ENCODE measurements at places on chromosomes 11 and 22.
A peak's percentile ranks its signal among the peaks of the same experiment; 100 is the strongest.

- no peak for DNase-seq
Observed at GRCh38 chr11:1049431-1049891, 12.9 kb upstream of the MUC6 start.

GRCh38 chr11:118652681-118653181 lies 26.7 kb downstream of the TREH start:
- DNase-seq: peak; percentile 34

DNA sequence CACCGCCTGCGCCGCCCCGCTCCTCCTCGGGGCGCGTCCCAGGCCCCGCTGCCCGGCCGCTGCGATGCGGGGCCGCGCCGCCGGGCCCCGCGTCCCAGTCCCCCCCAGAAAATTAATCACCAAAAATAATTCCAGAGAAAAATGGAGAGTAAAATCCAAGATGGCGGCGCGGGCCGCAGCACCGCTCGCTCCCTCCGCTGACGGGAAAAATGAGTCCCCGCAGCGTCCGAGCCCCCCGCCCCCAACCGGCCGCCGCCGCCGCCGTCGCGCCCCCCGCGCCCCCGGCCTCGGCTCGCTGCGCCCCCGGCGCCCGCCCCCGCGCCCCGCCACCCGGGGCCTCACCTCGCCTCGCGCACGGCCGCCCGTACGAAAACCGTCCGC lies at the start of gene KMT5B:
KMT5B (minus strand) TSS at position 162 of the 381 bp plus-strand sequence. CDS start 23,220 bp downstream, outside the sequence.
- peak; percentile 37 for DNase-seq

DNA sequence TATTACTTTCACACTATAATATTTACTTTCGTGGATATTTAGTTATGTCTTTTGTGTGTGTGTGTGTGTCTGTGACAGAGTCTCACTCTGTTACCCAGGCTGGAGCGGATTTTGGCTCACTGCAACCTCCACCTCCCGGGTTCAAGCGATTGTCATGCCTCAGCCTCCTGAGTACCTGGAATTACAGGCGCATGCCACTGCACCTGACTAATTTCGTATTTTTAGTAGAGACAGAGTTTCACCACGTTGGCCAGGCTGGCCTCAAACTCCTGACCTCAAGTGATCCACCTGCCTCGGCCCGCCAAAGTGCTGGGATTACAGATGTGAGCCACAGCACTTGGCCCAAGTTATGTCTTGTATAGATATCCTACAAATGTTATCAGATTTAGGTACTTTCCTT lies 9.9 kb downstream of the PISD start:
- DNase-seq: no peak

- no peak for DNase-seq
Observed at GRCh38 chr11:27380771-27381170, 17.8 kb upstream of the CCDC34 start.

- no peak for DNase-seq
Observed at GRCh38 chr11:111086058-111086457, 159.5 kb upstream of the POU2AF2 start.

DNA sequence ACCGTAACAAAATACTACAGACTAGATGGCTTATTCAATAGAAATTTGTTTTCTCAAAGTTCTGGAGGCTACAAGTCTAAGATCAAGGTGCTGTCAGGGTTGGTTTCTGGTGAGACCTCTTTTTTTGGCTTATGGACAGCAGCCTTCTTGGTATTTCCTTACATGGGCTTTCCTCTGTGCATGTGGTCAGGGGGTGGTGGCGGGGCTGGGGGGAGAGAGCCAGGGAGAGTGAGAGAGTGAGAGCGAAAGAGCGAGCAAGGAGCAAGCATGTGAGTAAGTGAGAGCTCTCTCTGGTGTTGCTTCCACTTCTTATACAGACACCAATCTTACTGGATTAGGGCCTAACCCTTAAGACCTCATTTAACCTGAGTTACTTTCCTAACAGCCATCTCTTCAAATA lies 181.5 kb downstream of the TMEM135 start:
- no peak for DNase-seq

DNA sequence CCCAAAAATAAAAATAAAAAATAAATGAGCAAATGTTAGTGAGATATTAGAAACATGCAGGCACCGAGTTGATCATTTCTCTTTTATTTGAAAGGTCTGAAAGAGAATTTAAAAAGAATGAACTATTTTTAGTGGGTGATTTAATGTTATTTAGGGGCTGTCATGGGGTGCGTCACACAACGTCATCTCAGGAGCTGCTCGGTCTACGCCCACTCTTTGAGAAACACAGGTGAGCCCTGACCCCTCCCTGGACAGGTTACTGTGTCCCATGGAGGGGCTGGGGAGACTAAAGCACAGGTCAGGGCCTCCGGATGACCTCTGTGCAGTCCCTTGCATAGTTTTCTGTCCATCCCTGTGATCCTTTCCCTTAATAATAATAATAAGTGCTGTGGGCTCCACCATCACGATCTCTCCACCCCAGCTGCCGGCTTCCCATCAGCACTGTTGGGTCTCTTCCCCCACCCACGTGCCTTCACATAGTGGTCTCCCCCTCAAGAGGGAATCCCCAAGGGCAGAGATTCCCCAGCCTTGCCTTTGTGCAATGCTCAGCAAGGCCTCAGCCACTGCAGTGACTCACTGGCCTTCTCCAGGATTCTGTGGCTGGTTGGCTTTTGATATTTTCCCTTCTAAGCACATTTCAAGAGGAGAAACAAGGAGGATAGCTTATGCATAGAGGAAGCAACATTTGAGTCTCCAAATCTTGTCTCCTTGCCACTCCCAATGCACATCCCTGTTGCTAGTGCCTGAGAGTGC lies 159.9 kb downstream of the TTC17 start:
- no peak for DNase-seq

GRCh38 chr11:48025984-48026340 lies 45.6 kb downstream of the PTPRJ start:
- no peak for DNase-seq

DNA sequence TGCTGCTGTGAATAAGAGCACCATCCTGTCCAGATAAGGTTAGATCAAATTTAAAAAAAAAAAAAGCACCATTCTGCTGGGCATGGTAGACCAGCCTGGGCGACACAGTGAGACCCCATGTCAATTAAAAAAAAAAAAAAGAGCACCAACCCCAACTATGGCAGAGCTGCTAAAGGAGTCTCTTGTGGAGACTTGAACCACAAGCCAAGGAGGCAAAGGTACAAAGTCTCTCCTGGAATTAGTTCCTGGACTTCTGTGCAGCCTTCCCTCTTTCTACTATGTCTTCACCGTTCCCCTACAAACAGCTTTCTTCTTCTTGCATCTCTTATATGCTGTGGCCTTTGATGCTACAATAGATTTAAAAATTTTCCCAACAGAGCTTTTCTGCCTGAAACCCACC lies 1.3 kb downstream of the PIK3C2A start:
- DNase-seq: no peak

GRCh38 chr11:63508745-63509144 lies 2.9 kb downstream of the LGALS12 start:
- no peak for DNase-seq

DNA sequence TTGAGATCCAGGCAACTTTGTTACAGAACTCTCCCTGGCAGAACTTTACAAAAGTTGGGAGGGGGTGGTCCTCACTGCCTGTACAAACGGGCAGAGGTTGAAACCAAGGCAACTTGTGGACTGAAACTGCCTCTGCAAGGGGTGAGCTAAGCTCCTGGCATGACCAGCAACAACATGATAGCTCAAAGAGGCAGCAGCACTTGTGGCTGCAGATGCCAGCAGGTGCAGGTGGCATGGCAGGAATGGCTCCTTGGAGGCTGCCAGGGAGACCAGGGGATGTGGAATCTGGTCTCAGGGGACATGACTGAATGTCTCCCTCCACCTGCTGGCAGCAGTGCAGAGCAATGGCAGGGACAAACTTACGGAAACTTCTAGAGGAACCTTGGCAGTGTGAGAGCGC lies 38.8 kb upstream of the PHF21A start:
- no peak for DNase-seq

DNA sequence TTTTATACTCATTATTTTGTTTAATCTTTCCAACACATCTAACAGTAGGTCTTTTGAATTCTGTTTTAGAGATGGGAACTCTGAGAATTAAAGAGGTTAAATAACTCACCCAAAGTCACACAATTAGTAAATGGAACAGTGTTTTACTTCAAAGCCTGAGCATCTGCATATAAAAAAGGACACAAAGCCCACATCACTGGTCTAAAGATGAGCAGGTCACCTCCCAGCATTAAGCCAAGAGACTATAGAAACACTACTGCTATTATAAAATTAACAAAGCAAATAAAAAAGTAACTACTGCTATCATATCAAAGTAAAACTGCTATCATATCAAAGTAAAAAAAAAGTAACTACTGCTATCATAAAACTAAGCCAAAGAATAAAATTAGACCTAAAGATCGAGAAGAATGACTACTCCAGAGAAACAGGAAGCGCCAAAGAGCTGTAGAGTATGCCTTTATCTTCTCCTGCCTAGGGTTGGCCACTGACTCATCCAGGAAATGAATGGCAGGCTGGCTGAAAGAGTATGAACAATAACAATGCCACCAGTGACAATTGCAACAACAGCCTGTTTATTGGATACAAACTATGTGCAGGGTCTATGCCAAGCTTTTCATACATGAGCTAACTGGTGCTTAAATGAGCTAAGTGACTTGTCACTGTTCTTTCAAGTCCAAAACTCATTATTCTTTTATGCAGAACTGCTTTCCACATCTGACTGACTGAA lies 1153.0 kb upstream of the TENM4 start:
- DNase-seq: peak; percentile 19

GRCh38 chr11:128940603-128941002 lies 2.1 kb downstream of the TP53AIP1 start:
- DNase-seq: no peak

DNA sequence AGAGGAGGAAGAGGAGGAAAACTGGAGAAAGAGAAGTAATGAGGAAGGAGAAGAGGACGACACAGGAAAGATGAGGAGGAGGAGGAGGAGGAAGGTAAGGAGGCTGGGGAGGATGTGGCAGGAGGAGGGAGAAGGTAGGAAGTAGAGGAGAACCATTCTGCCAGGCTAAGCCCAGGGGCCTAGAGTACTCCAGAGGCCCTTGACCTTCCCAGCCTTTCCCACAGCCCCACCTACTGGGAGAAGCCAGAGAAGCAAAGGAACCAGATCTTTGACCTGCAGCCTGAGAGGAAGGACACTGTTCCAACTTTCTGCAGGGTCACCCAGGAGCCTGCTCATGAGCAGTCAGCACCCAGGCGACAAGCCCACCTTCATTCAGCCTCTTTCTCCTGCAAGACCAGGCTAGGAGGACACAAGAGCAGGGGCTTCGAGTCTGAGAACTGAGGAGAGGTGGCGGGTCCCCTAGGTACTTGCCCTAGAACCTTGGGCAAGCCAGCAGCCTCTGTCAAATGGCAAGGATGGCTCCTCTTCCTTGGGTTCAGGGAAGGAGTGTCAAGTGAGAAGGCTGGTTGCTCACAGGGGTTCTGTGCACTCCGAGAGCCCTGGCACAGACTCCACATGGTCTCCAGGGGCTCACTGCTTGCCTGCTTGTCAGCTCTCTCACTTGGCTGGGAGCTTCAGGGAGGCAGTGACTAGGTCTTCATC lies 27.9 kb upstream of the OAF start:
- peak; percentile 27 for DNase-seq

GRCh38 chr11:32400196-32400595 lies 35.1 kb downstream of the WT1 start:
- DNase-seq: no peak

- DNase-seq: no peak
Observed at GRCh38 chr11:111302298-111302697, 4.0 kb downstream of the POU2AF3 start.

Measured in Kasumi-1 (cell line).